Stimulated activated CD4-positive, alpha-beta T cell treated with anti-CD3 and anti-CD28 coated beads, TNF-alpha, amount 100 ng/mL, for 24 hours (primary cell): ENCODE measurements at places on chromosomes 12 and 14.

GRCh38 chr12:108862588-108862959 is 5.2 kb upstream of the SSH1 start:
- DNase-seq: no peak

DNA sequence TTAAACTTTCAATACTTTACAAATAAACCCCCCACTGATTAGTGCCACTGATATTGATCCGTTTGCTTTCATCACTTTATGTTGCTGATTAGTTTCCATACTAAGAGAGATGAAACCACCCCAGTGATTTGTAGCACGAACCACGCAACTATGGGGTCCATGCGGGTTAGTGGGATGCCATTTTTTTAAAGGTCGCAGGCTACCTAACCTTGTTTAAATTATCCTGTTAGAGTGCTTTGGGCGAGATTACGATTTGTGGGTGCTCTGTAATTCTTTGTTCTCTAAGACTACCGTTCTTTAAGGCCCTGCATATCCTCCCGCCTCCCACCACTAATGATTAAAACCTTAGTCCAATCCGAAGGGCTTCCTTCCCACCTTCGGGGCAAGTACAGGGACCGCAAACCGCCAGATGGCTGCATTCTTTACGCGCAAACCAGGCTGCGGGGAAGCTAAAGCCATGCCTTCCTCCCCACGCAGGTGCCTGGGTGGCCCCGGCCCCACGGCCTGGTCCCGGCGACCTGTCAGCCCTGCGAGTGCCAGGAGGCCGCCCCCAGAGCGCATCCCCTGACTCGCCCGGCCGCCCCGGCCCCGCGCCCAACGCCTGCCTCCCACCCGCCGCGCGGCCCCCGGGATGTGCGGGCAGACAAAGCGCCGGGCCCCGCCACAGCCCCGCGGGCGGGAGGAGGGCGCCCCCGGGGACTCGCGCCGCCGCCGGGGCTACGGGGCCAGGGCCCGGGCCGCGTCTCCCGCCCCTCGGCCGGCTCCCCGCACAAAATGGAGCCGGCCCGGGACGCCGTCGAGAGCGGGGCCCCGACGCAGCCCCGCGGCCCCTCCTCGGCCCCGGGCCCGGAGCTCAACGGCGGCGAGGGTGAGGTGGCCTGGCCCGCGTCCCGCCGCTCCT is 759 bp downstream of the NFYB start:
- DNase-seq: peak; percentile 24

DNA sequence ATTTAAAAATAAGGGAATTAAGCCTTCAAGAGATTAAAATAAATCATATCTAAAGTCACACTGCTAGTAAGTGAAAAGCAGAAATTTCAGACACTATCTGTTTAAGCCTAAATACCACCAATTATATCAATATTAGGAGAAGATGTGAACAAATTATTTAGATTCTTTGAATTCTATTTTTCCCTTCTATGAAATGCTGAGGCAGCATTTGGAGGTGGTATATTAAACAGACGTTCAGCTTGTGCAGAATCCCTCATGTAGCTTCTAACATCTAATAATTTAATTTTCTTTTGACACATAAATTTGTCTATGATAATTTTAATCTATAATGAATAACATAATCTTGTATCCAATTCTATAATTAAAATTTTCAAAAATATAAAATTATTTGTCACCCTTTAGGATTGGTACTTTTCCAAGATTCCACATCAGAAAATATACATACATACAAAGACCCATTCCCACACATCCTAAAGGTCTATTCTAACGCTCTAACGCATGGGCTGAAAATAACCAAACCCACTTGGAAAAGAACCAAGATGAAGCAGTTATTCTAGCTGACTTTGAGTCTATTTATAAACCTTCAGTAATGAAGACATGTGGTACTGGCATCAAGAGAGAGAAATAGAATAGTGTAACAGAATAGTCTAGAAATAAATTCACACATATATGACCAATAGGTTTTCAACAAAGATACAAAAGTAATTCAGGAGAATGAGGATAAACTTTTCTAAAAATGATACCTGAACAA is 751.8 kb downstream of the GALC start:
- DNase-seq: no peak

GRCh38 chr14:59306775-59307174 is 118.3 kb downstream of the DAAM1 start:
- DNase-seq: no peak

- DNase-seq: no peak
Measured at GRCh38 chr12:41254004-41254914, 66.1 kb downstream of the PDZRN4 start.

DNA sequence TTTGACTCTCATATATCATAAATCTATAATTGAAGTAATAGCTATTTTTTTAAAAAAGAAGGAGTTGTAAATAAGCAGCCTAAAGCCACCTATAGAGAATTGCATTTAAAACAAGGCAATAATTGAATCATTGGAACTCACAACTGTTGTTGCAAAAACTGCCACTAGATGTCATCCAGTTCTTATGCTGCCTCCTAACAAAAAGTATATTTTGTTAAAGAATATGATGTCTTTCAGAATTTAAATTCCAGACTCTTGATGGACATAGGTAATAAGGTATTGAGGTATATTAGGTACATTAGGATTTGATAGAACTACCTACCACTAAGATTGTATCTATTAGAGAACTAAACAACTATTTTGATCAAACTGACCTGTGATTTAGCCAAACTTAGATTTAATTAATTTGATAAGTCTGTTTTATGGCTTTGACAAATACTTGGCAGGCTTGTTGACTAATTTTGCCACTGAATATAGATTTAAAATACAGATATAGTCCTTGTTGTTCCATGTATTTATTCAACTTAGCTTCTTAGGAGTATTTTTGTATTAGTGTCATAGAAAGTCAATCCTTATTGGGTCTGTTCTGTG is 401.4 kb downstream of the RPL10L start:
- no peak for DNase-seq

DNA sequence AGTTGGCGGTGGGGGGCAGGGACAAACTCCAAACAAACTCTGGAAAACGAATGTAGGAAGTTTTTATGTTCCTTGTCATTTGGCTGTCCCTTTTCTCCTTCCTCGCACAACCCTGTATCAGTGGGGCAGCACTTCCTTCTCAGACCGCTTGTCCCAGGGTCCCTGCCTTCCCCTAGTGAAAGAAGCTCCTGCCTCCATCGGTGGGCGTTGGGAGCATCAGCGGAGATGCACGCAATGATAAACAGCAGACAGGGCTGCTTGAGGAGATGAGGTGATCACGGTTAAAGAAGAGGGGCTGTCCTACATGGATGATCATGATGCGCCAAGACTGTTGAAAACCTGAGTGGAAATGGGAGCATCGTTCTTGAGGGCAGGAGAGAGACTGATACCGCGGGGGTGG is 620 bp downstream of the C1S start:
- DNase-seq: no peak

- no peak for DNase-seq
Measured at GRCh38 chr12:20547816-20548575, 147.1 kb upstream of the SLCO1C1 start.

DNA sequence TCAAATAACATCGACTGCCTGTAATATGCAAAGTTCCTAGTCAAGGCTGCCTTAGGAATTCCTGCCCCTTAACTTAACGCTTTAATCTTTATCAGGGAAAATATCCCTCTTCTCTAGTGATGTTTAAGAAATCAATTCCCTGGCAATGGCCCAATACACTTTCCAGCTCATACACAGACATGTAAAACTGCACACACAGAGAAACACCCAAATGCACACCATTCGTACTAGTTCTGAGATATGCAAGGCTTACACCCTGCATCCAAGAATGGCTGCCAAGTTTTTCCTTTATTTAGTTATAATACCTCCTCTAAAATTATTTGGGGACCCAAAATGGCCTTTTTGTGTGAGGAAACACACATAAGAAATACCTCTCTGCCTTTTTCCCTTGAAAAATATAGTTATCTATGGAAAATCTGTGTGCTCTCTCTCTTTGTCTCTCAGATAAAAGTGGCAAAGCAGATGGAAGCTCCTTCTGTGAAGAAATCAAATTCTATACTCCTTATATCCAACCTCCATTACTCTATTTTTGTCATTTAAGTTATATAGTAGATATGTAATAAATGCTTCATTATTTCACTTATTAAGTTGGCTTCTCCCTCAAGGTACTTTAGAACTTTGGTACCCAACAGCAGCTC is 120.0 kb upstream of the MDM1 start:
- no peak for DNase-seq
